ENCODE measurements at places on chromosomes 5 and 9.

- DNase-seq = no peak
Measured at GRCh38 chr5:42591015-42591414, 165.6 kb upstream of the CCDC152 start.

- DNase-seq = no peak
Measured at GRCh38 chr9:18909140-18910018, 123.6 kb downstream of the SAXO1 start.

DNA sequence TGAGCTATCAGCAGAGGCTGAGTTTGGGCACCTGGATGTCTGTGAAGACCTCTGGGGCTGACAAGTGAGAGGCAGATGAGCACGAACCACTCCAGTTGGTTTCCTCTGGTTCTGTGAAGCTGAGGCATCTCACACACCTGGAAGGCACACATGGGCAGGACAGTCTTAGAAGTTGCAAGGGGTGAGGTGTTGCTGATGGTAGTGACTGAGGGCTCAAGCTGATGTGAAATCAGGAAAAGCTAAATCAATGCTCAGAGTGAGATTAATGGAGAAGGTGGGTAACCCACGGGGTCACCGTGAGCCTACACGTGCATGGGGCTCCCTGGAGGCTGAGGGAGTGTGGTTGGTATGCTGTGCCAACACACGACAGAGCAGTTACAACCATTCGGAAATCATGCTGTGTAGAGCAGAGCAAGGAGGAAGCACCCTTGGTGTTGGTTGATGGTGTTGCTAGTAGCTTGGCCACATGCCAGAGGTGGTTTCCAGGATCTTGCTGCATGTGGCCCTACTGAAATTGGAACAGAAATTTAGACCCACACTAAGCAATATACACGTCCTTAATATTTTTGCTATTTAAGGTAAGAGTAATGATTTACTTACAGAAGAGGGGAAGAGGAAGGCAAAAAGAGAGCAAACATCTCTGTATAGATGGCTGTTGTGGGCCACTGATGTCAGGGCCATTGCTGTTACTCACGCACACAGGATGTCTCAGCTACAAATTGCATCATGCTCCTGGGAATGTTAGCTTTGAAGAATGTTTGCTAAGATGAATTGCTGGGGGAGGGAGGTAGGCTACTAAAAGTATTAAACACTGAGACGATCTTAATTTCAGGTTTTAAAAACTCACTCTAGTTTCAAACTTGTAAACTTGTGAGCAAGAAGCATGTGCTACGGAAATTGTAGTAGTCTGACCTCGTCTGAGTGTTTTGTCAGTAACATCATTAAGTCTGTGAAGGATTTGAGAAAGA lies 170.5 kb downstream of the ARHGEF28 start:
- peak; percentile 3 for DNase-seq

- DNase-seq = peak; percentile 30
Measured at GRCh38 chr5:141597394-141597793, 21.4 kb downstream of the DIAPH1 start.

DNA sequence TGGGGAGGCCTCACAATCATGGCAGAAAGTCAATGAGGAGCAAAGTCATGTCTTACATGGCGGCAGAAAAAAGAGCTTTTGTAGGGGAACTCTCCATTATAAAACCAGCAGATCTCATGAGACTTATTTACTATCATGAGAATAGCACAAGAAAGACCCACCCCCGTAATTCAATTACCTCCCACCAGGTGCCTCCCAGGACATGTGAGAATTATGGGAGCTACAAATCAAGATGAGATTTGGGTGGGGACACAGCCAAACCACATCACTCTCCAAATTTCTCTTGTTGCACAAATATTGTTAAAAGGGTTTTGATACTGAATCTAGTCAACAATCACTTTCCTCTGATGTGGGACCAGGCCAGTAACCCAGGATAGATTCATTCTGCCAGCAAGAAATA lies 1176.1 kb downstream of the CDH9 start:
- peak; percentile 4 for DNase-seq

- no peak for DNase-seq
Measured at GRCh38 chr5:179865491-179866240, 7.0 kb upstream of the MRNIP start.

- no peak for DNase-seq
Measured at GRCh38 chr9:14584571-14584970, 108.7 kb downstream of the ZDHHC21 start.

- DNase-seq = no peak
Measured at GRCh38 chr9:107016383-107016782, 153.4 kb downstream of the ZNF462 start.

- DNase-seq = no peak
Measured at GRCh38 chr9:134054891-134055811, 12.7 kb downstream of the BRD3 start.

- DNase-seq = no peak
Measured at GRCh38 chr5:1973391-1974013, 90.8 kb upstream of the IRX4 start.

GRCh38 chr5:68872088-68872839 lies 221.6 kb upstream of the SLC30A5 start:
- DNase-seq = no peak

DNA sequence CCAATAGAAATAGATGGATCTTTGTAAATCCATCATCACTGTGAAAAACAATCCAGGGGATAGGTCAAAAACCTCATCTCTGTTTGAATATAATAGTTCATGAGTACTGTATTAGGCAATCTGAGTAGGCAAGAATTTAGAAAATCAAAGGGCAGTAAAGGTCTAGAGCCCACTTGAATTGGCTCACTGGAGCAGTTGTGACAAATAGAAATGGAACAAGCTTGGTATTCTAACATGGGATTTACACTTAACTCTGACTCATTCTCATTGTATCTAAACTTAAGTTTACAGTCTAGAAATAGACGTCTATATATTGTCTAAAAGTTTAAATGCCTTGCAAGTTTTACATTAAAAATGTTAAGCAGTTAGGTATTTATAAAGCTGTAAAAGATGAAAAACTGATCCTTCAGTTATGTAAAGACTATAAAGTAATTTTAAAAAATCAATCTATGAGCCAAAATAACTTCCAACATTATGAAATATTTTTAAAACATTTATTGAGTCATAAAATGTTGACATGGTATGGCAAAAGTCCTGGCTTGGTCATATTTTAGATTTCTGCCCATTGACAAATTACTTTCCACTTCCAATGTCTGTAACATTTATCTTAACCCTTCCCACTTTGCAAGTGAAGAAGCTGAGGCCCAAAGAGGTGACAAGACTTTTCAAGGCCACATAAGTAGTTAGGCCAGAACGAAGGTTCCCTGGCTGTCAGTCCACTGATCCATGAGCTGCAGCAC lies 203.7 kb upstream of the NREP start:
- no peak for DNase-seq

DNA sequence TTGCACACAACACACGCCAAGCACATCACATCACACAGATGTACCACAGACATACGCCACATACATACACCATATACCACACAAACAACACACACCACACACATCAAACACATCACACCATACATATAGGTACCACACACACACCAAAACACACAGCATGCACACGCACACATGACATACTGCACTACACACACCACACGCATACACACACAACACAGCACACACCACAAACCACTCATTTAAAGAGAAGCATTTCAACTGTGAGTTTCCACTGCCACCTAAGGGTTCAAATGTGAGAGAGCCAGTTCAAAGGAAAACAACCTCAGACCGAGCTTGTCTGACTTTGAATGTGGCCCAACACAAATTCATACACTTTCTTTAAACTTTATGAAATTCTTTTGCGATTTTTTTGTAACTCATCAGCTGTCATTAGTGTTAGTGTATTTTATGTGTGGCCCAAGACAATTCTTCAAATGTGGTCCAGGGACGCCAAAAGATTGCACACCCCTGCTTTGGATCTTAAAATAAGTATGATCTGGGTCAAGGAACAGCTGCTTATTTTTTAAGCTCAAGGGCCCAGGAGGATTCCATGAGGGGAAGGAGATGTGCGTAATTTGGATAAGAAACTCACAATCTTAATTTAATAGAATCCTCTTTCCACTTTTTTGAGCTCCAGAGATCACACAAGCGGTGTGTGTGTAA lies 494.6 kb downstream of the GADD45G start:
- DNase-seq = peak; percentile 56

DNA sequence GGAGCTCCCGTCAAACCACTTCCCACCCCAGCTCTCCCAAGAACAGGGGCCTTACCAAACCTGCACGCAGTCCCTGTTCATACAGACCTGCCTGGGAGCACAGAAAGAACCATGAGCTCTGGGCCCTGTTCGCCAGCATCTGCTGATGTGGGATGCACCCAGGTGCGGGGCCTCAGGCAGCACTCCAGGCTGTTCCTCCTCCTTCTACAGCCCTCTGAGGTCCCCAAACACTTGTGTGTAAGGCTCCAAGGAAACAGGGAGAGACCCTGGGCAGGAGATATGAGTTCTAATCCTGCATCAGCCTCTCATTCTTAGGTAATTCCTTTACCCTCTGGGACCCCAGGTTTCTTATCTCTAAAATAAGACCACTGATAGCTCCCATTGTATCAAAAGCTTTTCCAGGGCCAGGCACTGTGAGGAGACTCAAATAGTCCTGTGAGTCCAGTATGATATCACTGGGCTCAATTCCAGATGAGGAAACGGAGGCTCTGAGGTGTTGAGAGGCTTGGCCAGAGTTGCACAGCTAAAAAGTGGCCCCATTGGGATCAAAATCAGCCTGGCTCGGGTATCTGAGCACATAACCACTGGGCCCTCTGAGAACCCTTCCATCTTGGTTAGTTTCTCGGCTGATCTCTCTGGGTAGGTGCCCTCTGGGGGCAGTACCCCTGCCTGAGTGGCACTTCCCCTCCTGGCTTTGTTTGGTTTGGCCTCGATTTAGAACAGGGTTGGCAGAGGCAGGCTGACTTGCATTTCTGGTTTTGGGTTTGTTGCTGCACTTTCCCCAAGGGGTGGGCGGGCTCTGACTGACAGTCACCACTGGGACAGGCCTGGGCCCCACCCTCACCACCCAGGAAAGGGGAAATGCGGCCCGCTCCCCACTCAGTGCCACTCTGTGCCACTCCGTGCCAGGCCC lies 116.8 kb downstream of the RGS3 start:
- DNase-seq = peak; percentile 92

GRCh38 chr5:159819591-159820411 lies 96.5 kb upstream of the ADRA1B start:
- no peak for DNase-seq

- no peak for DNase-seq
Measured at GRCh38 chr5:112649882-112650281, 87.8 kb upstream of the APC start.

DNA sequence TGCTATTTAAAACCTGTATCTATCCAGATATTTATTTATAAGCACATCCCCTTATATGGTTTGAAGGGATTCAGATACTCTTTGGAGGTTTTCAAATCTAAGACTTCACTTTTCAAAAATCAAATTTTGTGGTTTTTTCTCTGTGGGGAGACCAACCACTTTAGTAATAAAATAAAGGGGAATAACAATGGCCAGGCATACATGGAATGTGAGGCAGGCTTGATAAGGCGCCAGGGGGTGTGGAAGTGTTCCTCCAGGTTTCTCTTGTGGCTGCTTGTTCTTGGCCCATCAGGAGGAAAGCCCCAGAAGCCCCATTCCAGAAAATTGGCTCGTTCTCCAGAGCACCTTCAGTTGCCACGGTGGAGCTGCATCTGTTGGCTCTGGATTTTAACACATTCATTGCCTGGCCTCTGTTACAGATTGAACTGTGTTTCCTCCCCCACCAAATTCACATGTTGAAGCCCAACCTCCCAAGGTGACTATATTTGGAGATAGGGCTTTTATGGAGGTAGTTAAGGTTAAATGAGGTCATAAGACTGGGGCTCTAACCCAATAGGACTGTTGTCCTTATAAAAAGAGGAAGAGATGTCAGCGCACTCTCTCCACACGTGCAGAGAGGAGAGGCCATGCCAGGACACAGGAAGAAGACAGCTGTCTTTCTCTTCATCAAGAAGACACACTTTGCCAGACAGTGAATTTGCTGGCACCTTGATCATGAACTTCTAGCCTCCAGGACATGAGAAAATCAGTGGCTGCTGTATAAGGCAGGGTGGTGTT lies 195.9 kb downstream of the TMEM38B start:
- no peak for DNase-seq

- peak; percentile 35 for DNase-seq
Measured at GRCh38 chr5:41334758-41335157, 121.4 kb upstream of the C6 start.

GRCh38 chr9:35114840-35115628 lies 628 bp downstream of the ATOSB start:
- peak; percentile 36 for DNase-seq

GRCh38 chr9:84189904-84190303 lies 150.7 kb downstream of the SLC28A3 start:
- DNase-seq = no peak

DNA sequence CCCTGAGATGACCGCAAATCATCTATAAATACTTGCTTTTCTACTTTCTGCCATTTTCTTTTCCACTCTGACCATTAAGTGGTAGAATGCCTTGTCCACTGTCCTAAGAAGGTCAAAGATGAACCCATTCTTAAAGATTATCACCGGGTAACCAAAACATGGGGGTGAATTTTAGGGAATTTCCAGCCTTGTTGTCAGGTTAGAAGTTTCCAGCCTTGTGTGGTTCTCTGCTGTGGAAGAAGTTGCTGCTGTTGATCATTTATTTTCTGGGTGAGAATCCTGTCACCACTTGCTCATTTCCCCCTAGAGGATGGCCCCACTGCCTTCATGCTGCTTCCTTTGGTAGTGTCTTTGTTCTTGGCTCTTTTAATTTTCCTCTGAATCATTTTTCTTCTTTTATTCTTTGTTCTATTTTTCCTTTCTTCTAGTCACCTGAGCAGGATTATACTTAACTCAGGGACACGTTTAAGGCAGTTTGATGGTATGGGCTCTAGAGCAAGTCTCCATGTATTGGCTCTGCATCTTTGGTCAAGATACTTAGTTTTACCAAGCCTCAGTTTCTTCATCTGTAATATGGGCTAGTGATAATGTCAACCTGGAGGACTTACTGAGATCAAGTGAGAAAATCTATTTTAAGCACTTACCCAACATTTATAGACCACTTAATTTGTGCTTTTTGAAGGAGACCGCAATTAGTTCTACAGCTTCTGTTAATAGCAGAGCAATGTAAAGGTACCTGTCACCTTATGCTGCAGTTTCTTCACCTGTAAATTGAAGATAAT lies 266.2 kb downstream of the ARHGAP26 start:
- DNase-seq = peak; percentile 52

All from activated CD4-positive, alpha-beta T cell treated with anti-CD3 and anti-CD28 coated beads, Interleukin-10, Interleukin-2, amounts not matched to agents 100 ng/mL and 50 ng/mL, durations not matched to agents 16 hours and 8 hours (primary cell).